ENCODE measurements at places on chromosomes 2 and 18.

- DNase-seq, result no peak
Measured at GRCh38 chr2:1858733-1859132, 114.4 kb upstream of the PXDN start.

DNA sequence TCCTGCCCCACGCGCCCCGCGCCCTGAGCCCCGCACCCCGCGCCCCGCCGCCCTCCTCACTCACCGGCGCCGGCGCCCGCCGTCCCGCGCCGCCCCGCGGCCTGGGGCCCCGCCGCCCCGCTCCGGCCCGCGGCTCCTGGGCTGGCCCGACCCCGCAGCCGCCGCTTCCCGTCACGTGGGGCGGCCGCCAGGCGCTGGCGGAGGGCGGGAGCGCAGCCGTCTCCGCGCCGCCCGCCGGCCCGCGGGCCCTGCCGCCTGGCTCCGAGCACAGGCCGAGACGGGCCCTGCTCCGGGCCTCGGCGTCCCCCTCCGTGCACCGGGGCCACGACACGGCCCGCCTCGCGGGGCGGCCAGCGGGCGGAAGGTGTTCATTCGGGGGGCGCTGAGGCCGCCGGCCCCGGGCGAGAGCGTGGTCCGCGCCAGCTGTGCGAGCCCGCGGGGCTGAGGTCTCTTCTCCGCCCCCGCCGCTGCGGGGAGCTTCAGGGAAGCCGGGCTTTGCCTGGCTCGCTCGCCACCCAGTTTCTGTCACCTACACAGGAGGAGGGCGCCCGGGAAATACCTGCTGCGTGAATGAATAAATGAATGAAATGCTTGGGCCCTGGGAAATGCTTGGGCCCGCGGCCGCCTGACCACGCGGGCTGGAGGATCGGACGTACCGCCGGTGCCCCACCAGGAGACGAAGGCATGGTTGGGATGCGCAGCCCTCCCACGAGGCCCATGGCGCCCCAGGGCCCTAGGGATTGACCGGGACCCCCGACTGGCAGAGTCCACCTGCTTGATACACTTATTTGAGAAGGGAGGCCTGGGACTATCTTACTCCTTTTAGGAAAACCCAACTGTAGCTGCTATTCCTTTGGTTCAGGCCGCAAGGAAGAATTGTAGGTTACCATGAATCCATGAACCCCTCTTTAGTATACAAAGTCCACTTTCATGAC, at the start of gene TGFBRAP1:
TSS of gene TGFBRAP1 (minus strand) at position 175 of the 935 bp plus-strand sequence. CDS start 21,434 bp downstream, outside the sequence.
- DNase-seq, result peak; percentile 75

DNA sequence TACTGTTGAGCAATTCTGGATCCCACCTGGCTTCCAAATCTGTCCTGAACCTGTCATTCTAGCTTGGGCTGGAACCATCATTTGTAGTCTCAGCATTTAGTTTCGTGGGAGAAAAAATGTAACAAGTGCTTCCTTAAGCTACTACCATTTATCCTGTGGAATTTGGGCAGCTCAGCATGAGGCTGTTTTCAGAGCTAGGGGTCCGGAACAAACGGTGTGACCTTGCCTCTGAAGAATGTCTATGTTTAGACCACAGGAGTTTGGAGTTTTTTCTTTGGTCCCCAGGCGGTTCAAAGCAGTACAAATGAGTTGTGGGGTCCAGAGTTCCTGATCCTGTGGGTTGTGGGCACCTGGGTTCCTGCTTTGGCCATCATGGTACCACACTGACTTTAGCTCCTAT, 59.1 kb upstream of the TMEM178A start:
- DNase-seq, result no peak

- no peak for DNase-seq
Measured at GRCh38 chr2:61543062-61543461, 4.9 kb upstream of the XPO1 start.

DNA sequence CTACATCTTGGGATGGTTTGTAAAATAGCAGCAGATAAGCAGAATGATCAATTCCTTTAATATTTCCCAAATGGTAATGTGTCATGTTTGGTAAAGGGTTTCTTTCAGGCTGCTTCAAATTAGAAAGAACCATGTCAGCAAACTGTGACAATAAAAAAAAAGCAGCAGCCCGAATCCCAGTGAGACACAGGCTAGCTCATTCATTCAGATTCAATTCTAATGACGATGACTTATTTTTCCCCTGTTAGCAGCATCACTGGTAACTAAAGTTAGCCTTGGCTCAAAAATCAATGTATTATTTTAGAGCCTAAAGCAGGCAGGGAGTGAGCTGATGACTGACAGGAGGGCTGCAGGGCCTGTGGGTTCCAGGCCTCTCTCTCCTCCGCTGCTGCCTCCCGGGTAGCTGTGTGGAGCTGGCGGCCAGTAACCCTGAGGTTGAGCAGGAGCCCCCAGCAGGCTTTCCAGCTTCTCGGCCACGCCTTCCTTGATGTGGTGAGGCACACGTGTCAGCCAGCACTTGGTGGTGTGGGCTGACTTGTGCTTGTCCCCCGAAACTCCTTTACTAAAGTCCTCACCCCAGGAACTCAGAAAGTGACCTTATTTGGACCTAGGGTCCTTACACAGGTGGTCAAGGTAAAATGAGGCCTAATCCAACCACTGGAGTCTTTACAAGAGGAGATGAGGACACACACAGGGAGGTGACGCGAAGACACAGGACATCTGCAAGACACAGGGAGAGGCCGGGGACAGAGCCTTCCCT, 120.5 kb upstream of the HS6ST1 start:
- DNase-seq, result peak; percentile 33

DNA sequence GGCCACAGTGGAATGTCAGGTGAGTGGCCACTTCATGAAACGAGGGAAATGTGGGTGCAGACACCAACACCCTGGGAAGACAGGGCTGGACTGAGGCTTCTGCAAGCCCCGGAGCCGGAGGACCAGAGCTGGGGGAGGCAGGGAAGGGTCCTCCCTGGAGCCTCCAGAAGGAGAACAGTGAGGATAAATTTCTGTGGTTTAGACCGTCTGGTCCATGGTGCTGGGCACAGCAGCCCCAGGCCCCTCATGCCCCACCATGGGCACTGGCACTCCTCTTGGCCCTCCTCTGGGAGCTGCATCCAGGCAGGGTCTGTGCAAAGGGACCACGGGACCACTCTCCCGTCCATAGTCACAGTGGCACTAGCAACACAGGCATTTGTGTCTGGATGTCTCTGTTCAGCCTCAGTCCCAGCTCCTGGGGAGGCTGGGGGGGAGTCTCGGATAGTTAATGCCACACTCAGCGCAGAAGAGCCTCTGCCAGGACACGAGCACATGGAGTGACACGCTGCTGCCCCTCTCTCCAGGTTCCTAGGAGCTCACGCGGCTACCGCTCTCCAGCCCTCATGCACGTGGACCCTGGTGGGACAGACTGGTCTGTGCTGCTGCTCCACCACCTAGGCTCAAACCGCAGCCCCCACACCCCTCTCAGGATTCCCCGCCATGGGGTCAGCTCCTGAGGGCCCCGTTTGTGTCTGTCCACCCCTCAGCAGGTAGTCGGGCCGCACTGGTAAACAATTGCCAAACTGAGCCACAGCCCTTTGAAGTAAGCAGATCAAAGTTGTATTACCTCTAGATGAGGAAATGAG, 305.9 kb upstream of the SALL3 start:
- peak; percentile 21 for DNase-seq

DNA sequence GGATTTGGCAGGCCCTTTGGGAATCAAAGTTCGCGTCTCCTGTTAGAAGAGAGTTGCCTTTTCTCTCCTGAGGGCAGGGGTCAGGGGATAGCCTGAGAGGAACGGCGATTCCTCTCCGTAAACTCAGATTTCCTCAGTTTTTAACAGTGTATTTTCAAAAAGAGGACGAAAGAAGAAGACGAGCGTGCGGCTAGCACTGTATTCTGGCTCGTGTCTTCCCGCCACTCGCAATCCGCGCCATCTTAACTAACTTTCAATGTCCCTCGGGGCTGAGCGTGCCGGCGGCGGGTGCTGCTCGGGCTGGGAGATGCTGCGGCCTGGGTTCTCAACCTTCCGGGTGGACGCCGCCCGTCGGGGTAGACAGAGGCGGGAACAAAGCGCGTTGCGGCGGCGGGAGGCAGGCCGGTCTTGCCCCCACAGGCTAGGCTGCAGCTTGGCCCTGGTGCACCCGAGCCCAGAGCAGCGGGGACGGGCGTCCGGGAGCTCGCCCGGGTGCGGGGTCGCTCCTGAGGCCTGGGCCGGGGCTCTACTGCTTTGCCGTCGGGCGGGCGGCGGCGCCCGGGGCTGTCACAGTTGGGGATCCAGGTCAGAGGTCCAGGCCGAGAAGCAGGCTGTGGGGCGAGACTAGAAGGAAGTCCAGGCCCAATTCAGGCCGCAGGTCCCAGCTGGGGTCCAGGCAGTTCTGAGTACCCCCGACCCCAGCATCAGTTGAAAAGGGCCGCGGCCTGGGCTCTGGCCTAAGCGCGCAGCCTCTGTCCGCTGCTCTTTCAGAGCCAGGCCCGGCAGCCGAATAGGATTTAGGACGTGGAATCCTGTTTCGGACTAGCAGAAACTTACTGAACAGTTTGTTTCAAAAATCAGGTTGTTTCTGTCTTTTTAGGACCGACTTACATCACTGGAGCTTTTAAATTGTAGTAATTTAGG, 11.8 kb downstream of the TBR1 start:
- peak; percentile 60 for DNase-seq

DNA sequence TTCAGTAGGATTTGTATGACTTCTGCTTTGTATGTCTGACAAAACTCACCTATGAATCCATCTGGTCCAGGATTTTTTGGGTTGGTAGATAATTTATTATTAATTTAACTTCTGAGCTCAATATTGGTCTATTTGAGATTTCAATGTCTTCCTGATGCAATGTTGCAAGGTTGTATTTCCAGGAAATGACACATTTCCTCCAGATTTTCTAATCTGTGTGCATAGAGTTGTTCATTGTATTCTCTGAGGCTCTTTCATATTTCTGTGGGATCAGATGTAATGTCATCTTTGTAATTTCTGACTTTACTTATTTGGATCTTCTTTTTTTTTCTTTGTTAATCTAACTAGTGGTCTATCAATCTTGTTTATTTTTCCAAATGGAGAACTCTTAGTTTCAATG, 584.7 kb upstream of the SETBP1 start:
- no peak for DNase-seq

- DNase-seq, result no peak
Measured at GRCh38 chr2:20346565-20347381, 3.9 kb downstream of the PUM2 start.

GRCh38 chr18:26981360-26982082, 116.0 kb upstream of the AQP4 start:
- DNase-seq, result no peak
